ENCODE measurements at places on chromosomes 7 and 10.
A peak's percentile ranks its signal among the peaks of the same experiment; 100 is the strongest.

- no peak for DNase-seq
These were observed 148.8 kb downstream of the CHRM2 start for GRCh38 chr7:137017221-137017620.

GRCh38 chr7:80420876-80421275, 91.0 kb downstream of the GNAT3 start:
- DNase-seq, result no peak

GRCh38 chr7:72278550-72278949, 133.6 kb downstream of the CALN1 start:
- no peak for DNase-seq

DNA sequence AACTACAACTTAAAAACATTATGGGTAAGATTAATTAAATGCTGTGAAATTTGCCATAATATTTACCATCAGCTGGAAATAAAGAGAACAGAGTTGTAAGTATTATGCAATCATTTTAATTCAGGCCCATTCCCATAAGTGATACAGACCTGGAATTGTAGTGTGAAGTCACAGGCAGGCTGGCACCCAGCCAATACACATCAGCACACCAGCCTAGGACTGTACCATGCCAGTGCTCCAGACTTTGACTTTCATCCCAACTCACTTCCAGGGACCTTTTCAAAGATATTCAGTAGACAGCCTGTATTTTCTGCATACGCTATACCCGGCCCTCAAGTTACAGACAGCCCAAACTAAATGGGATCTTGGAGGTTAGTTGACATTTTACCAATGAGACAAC, 143.3 kb downstream of the TES start:
- DNase-seq, result no peak

- no peak for DNase-seq
These were observed 114.8 kb downstream of the TSPAN12 start for GRCh38 chr7:120743128-120743527.

DNA sequence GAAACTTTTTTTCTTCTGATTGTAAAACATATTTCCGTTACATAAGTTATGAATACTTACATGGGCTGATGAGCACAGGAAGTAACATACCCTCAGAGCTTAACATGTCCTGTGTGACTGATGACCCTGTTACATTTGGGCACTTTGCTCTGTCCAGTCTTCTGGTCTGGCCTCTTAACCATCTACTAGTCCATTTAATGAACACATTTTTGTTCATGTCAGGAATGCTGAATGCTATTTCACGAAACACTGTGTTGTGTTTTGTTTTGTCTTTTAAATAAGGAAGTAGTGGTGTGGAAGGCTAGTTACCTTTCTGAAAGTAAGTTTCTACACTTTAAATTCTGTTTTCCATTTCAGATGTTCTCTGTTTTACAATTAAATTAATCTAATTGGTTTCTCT, 77.7 kb downstream of the RBM33 start:
- DNase-seq, result no peak

DNA sequence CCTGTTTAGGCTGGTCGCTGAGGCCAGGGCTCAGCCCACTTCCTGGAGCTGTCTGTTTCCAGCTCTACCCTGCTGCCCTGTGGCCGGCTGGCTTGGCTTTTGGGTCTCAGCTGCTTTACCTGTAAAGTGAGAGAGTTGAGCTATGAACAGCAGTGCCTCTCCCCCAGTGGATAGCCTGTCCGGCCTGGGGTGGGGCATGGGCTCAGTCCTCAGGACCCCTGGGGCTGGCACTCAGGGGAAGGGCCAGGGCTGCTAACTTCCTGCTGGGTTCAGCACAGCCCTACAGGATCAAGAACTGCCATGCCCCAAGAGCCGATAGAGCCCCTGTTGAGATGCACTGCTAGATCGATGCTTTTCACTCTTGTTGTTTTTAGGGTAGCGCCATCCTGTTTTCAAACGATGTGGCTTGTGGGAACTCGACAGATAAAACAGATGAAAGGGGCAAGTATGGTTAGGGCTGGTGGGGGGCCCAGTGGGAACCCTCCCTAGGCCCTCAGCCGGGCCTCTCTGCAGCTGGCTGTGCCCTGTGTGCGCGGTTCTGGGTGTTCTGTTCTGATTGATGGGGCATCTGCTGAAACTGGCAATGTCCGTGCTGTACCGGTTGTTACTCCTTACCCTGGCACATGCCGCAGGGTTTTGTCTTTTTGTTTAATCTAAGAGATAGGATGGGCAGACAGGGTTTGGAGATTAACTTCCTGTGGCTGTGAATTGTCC, 10.0 kb upstream of the SFRP5 start:
- no peak for DNase-seq

- DNase-seq, result no peak
These were observed 284.1 kb downstream of the KIF20B start for GRCh38 chr10:89985446-89985845.

DNA sequence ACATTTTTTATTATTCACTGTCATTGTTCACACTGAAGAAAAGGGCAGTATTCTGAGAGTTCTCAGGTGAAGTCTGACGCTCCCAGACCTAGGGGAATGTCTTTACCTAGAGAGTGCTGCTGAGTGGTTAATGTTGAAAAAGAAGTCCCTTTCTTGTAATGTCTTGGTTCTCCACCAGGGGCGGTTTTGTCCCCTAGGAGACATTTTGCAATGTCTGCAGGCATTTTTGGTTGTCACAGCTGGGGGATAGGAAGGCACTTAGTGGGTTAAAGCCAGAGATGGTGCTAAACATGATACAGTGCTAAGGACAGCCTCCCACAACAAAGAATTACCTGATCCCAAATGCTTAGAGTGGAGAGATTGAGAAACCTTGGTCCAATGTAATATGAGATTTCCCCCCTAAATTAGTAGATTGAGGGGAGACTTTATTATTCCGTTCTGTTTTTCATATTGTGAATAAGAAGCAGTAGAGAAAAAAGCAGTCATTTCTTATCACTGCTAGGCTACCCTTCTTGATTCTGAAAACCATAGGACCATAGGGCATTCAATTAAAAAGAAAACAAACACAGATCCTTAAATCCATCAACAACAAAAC, 13.1 kb downstream of the UMAD1 start:
- DNase-seq, result peak; percentile 54

- no peak for DNase-seq
These were observed 4.2 kb downstream of the PCOLCE start for GRCh38 chr7:100606313-100606712.

All from RPMI8226 (cell line).